ENCODE measurements at places on chromosomes 3 and 15. TPM values are rescaled to one million over a fixed set of nuclear protein-coding genes. Genes with fewer than 3 reads are reported as not detected.

PRSS50 gene
- not detected for total RNA-seq

TPRG1 gene
- total RNA-seq, result 0.86 TPM

HESX1 gene
- total RNA-seq, result 0.37 TPM

DHX30 gene
- total RNA-seq, result 72.8 TPM

GOLGA8H gene
- total RNA-seq, result not detected

FANCD2OS gene
- total RNA-seq, result not detected

AADAC gene
- total RNA-seq, result not detected

GUCA1C gene
- not detected for total RNA-seq

CX3CR1 gene
- 0.42 TPM for total RNA-seq

PRTG gene
- total RNA-seq, result not detected

MUC20 gene
- total RNA-seq, result 1.7 TPM

TRIM42 gene
- not detected for total RNA-seq

- H3K4me3 ChIP-seq, result no peak overlapping the region
- H3K27ac ChIP-seq, result no peak overlapping the region
- no peaks in the 10 kb centered on the region for H3K27me3 ChIP-seq
- no peak for DNase-seq
These were observed 125.5 kb upstream of the ADAMTS9 start for GRCh38 chr3:64813326-64813725.

DNA sequence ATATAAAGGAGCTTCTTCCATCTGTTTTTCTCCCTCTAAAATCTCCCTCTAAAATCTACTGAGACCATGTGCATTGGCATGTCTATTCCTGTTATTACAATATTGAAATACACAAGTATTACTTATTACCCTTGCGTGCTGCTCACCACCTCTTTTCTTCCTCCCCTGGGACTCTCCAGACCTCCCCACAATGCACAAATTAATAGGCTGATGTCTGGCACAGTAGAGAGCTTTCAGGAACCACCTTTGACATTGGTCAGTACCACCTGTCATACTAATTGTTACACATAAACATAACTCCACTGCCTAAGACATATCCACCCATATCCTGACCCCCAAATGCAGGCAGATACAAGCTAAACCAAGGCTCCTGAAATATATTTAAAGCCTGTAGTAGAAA, 722.6 kb downstream of the FHIT start:
- H3K36me3 ChIP-seq, result no peaks in the 10 kb centered on the region
- no peak overlapping the region for H3K27ac ChIP-seq
- H3K4me1 ChIP-seq, result no peaks in the 10 kb centered on the region
- no peaks in the 10 kb centered on the region for H3K27me3 ChIP-seq
- no peak overlapping the region for H3K4me3 ChIP-seq

GRCh38 chr15:98673133-98673532, 24.8 kb downstream of the IGF1R start:
- peaks cover 27% of the 10 kb centered on the region for H3K4me1 ChIP-seq
- H3K36me3 ChIP-seq, result no peaks in the 10 kb centered on the region
- H3K27ac ChIP-seq, result no peak overlapping the region
- H3K4me3 ChIP-seq, result no peak overlapping the region
- DNase-seq, result no peak

GRCh38 chr3:195895078-195895860, 13.1 kb downstream of the TNK2 start:
- no peaks in the 10 kb centered on the region for H3K27me3 ChIP-seq
- H3K27ac ChIP-seq, result peak overlapping the region; percentile 93
- H3K36me3 ChIP-seq, result peaks cover 13% of the 10 kb centered on the region

- H3K4me1 ChIP-seq, result no peaks in the 10 kb centered on the region
- H3K27ac ChIP-seq, result no peak overlapping the region
- H3K4me3 ChIP-seq, result no peak overlapping the region
- no peak for DNase-seq
These were observed 106.1 kb upstream of the HES1 start for GRCh38 chr3:194029846-194030245.

- DNase-seq, result peak; percentile 47
- H3K36me3 ChIP-seq, result no peaks in the 10 kb centered on the region
- peaks cover 8% of the 10 kb centered on the region for H3K4me1 ChIP-seq
- no peak overlapping the region for H3K27ac ChIP-seq
These were observed 224.1 kb upstream of the TPRG1 start for GRCh38 chr3:188947401-188948280.

GRCh38 chr3:71163198-71163918, 420.2 kb downstream of the FOXP1 start:
- H3K4me3 ChIP-seq, result no peak overlapping the region
- H3K4me1 ChIP-seq, result peaks cover 12% of the 10 kb centered on the region
- H3K36me3 ChIP-seq, result peaks cover 37% of the 10 kb centered on the region
- no peak overlapping the region for H3K27ac ChIP-seq

- no peaks in the 10 kb centered on the region for H3K27me3 ChIP-seq
- H3K27ac ChIP-seq, result peak overlapping the region; percentile 10
- H3K4me1 ChIP-seq, result peaks cover 42% of the 10 kb centered on the region
- no peak for DNase-seq
- peaks cover 6% of the 10 kb centered on the region for H3K36me3 ChIP-seq
- H3K4me3 ChIP-seq, result no peak overlapping the region
These were observed 350.5 kb upstream of the TBL1XR1 start for GRCh38 chr3:177547711-177548350.

DNA sequence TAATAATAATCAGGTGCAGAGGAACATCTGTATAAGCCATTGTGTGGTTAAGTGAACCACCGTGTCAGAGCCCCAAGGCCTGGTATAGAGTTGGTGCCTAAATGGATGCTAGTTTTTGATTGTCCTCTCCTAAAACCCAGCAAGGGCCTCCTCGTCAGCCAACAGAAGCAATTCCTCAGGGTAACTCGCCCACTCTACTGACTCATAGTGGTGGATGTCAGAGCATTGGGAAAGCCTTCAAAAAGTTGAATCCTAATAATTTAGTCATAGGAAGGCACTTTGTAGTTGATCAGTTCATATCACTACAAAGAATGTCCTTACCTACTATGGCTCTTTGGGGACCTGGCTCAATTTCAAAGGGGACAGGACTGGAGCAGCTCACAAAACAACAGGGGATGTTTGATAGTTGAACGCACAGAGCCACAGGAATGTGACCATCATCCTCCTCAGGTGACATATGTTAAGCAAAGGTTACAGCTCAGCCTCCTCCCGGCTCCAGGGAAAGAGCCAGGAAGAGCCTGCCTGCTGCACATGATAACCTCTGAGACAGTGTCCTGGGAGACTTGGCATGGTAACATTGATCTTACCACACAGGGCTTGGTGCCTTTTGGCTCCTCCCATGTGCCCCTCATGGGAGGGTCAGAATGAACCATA, 338.7 kb downstream of the CLSTN2 start:
- no peak overlapping the region for H3K27ac ChIP-seq
- no peak overlapping the region for H3K4me3 ChIP-seq
- no peaks in the 10 kb centered on the region for H3K4me1 ChIP-seq
- H3K36me3 ChIP-seq, result no peaks in the 10 kb centered on the region
- DNase-seq, result no peak

- H3K27me3 ChIP-seq, result no peaks in the 10 kb centered on the region
- H3K27ac ChIP-seq, result no peak overlapping the region
- H3K4me1 ChIP-seq, result no peaks in the 10 kb centered on the region
- no peaks in the 10 kb centered on the region for H3K36me3 ChIP-seq
- H3K4me3 ChIP-seq, result no peak overlapping the region
These were observed 85.9 kb upstream of the PLXNA1 start for GRCh38 chr3:126896968-126897367.

GRCh38 chr3:107660306-107660976, 137.7 kb downstream of the BBX start:
- no peaks in the 10 kb centered on the region for H3K36me3 ChIP-seq
- H3K4me1 ChIP-seq, result peaks cover 11% of the 10 kb centered on the region
- no peak overlapping the region for H3K4me3 ChIP-seq
- no peak for DNase-seq

GRCh38 chr3:25563601-25564000, 101.1 kb downstream of the TOP2B start:
- no peaks in the 10 kb centered on the region for H3K4me1 ChIP-seq
- no peaks in the 10 kb centered on the region for H3K36me3 ChIP-seq
- H3K27ac ChIP-seq, result no peak overlapping the region
- peaks cover 3% of the 10 kb centered on the region for H3K27me3 ChIP-seq

DNA sequence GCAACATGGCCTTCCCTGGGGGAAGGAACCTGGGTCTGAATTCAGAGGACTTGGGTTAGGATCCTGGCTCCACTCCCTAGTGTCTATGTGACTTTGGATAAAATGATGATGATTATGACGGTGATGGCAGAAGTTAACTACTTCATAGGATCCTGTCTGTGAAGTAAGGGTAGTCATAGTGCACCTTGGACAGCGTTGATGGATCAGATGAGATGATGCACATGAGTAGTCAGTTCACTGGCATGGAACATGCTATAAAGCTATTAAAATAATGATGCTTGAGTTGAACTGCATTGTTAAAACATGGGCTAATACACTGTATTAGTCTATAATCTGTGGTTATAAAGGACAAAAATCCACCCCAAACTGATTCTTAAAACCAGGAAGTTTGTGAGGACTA, 62.0 kb downstream of the EEFSEC start:
- H3K27me3 ChIP-seq, result no peaks in the 10 kb centered on the region
- H3K36me3 ChIP-seq, result peaks cover 10% of the 10 kb centered on the region
- H3K4me1 ChIP-seq, result peaks cover 5% of the 10 kb centered on the region
- no peak overlapping the region for H3K27ac ChIP-seq
